ENCODE measurements at places on chromosomes 6 and 20.

DNA sequence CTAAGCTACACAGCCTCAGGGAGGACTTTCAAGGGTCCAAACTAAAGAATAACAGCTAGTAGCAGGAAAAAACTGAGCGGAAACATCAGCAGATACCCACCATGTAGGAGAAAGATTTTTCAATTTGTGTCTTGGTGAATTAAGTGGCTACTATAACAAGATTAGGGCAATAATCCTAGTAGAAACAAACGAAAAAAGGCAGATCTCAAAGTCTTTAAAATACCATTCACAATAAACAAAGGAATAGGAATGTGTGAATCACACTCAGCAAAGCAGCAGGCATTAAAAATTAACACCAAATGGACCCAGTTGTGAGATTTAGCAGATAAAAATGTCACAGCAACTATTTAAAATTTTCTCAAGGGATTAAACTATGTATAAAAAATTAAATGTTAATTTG, 761.2 kb downstream of the TENT5A start:
- no peak for DNase-seq

- DNase-seq = no peak
Observed at GRCh38 chr6:80440496-80441115, 334.1 kb downstream of the BCKDHB start.

DNA sequence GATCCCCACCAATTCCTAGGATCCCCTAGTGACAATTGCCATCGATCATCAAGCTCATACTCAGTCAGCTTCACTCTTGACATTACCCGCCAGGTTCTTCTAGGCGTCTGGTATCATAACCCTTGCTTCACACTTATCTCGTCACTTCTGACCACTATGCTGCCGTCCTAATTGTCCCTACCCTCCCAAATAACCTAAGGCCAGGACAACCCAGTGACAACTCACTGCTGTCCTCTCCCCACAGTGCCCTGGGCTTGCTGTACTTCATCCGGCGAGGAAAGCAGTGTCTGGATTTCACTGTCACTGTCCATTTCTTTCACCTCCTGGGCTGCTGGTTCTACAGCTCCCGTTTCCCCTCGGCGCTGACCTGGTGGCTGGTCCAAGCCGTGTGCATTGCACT, 3.7 kb downstream of the SYS1 start:
- no peak for DNase-seq

GRCh38 chr6:147534116-147534860, 25.8 kb downstream of the SAMD5 start:
- no peak for DNase-seq

GRCh38 chr20:3105256-3106137, 21.0 kb upstream of the AVP start:
- DNase-seq = no peak

DNA sequence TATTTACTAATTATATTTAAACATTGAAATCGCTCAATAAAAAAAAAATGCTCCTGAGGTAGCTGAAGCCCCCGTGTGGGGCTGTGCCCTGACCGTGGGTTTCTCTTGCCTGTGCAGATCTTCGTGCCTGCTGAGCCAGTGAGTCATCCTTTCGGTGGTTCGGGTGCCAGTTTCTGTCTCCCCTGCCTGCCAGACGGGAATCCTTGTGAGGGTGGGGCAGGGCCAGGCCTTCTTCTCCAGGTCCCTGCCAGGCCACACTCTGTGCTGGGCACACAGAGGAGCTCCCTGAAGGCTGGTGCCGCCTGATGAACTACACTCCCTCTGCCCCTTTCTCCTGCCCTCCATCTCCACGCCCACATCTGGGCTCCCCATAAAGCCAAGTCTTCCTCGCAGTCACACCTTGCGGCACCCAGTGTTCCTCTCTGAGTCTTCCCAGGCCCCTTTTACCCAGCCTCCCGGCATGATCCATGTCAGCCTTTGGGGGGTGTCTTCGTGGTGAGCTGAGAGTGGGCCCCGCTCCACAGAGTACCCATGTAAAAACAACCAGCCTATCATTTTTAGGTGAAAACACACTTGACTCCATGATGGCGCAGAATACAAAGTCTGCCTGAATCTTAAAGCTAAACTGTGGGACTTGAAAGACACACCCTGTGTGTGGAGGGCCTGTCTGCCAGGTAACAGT, 19.3 kb downstream of the FGD2 start:
- no peak for DNase-seq

DNA sequence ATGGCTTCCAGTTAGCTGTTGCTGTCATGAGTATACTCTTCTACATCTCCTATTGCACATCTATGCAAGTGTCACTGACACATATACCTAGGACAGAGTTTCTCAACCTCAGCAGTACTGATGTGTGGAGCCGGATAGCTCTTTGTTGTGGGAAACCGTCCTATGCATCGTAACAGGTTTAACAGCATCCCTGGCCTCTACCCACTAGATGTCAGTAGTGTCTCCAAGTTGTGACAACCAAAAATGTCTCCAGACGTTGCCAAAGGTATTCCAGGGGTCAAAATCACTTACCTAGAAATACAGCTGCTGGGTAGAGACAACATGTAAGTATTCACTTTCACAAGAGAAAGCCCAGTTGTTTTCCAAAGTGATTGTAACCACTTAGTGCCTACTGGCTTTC, 637.6 kb downstream of the RNF144B start:
- DNase-seq = no peak

- DNase-seq = no peak
Observed at GRCh38 chr20:51492167-51493092, 50.1 kb downstream of the NFATC2 start.

DNA sequence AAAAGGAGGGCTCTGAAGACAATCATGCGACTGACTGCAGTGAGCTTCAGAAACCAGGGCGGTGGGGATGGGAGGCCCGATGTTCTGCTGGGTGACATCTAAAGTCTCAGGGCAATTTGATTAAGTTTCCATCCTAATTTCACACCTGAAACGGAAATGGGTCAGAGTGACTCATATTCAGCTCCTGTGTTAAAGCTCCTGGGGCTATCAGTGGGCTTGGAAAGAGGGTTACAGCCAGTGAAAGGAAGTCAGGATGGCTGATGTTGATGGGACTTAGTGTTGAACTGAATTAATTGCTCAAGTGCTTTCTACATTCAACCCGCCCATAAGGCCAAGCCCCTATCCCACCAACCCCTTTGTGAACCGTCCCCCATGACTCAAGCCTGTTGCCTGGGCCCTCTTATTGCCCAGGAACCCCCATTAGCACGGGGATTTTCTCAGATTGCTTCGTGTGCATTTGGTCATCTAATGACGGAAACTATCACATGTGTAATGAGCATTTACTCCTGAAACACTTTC, 47.1 kb upstream of the TBC1D7 start:
- no peak for DNase-seq

DNA sequence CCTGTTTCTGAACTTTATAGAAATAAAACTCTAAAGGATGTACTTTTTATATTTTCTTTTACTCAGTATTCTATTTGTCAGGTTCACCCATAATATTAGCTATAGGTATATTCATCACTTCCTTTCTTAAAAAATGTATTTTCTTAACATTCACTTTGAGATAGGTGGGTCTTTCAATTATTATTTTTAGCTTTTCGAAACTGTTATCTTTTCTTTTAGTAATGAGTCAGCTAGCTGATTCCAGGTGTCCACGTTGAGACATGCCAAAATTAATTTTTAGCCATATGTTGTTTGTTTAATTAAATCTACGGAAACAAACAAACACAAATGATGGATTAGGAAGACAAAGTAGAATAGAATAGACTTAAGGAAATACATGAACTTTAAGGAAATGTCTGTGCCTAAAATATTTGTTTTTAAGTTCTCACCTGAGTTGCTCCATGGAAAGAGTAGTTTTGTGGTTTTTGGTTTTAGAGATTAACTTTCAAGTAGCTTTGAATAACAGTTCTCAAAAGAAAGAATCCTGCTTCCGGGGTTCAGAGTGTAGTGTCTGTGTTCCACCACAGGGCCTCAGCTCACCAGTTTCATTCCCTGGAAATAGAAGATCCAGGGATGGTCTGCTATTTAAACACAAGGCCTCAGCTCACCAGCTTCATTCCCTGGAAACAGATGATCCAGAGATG, 435.0 kb downstream of the HAO1 start:
- no peak for DNase-seq

- no peak for DNase-seq
Observed at GRCh38 chr6:54060286-54060685, 51.0 kb upstream of the MLIP start.

GRCh38 chr6:87971605-87972262, 75.9 kb upstream of the SPACA1 start:
- DNase-seq = no peak

- no peak for DNase-seq
Observed at GRCh38 chr20:1636621-1637020, 16.8 kb upstream of the SIRPB1 start.

GRCh38 chr20:20195021-20195705, 142.8 kb downstream of the CFAP61 start:
- no peak for DNase-seq

DNA sequence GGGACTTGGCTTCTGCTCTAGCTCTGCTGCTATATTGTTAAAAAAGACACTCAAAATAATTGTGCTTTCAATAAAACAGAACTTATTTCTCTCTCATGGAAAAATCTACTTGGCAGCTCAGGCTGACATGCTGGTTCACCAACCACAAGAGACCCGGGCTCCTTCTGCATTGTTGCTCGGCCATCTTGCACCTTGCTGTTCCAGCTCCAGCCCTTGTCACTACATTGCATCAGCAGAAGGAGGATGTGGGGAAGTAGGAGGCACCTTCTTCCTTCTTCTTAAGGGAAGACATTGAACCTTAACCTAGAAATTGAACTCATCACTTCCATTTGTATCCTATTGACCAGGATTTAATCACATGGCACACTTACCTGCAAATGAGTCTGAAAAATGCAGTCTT, 6.6 kb upstream of the C20orf202 start:
- DNase-seq = no peak

DNA sequence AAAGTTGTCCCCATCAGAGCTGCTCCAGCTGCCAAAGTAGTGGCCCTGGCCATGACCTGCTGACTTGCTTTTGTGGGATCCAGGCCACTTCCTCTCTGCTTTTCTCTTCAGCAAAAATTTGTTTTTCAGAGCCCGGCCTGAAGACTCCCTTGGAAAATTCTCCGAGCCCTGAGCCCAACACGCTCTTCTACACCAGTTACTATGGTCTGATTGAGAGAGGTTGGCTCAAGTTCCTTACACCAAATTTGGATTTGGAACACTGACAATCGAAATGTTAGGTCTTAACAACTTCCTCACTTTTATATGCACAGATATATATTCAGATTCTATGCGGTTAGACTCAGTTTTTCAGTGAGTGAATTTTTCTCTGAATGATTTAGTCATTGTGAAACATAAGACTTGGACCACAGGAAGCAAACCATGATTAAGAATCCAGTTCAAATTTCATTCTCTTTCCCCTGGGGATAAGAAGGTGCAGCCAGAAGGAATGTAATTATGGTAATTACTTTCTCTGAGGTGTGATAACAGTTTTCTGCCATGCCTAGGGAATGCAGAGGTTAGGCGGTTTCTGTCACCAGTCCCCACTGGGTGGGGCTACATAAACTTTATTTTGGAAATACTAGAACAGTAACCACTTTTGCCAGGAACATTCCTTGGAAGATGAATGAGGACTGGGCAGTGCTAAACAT, 365.2 kb downstream of the SYNE1 start:
- no peak for DNase-seq

GRCh38 chr6:29593199-29593855, 8.4 kb downstream of the OR2H2 start:
- no peak for DNase-seq

DNA sequence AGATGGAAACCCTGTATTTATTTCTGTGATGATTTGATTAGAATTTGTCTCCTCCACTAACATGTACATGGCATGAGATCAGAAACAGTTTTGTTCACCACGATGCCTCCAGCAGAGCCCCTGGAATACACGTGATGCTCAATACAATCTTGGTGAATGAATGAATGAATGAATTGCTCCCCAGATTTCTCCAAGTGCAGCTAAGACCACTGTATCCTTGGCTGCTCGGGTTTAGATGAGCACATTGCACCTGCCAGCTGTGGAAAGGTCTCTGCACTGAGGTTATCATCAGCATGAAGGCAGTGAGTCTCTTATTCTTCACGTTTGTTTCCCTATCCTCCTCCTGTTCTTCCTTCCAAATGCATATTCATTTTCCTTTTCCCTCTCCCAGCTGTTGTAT, 17.9 kb downstream of the CASS4 start:
- no peak for DNase-seq

- DNase-seq = no peak
Observed at GRCh38 chr6:141890661-141891060, 242.1 kb upstream of the GJE1 start.

GRCh38 chr6:133890711-133891148, 1.8 kb downstream of the TCF21 start:
- DNase-seq = no peak

DNA sequence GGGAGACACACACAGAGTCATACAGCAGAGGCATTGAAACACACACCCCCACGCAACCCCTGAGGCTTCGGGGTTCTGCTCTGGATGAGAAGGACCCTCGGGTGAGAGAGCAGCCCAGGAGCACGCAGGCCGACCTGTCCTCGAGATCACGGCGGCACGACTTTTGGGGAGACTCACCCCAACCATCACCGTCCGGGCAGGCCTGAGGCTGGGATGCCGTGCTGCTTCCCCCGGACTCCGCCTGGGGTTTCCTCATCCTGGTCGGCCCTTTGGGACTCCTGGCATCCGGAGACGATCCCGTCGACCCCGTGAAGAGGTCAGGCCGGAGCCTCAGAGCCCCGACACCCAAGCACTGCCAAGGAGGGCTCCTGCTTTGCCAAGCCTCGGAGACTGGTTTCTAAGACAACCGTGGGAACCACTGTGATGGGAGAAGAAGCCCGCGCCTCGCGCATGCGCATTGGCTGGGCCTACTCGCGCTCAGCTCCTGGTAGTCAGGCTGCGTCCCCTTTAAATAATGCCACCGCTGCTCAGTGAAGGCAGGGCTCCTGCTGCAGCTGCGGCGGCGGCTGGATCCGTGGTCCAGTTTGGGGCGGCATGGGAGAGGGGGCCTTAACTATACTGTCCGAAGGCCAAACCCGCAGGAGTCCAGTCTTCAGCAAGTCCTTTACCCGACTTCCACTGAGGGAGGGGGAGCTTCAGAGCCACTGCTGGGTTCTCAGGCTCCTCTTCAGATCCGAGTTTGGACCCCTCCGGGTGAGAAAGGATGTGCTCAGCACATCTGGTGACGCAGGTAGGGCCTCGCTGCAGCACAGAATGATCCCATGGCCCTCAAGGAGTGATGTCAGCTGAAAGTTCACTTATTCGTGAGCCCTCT, 171.4 kb upstream of the ZNF337 start:
- no peak for DNase-seq

- no peak for DNase-seq
Observed at GRCh38 chr20:5933802-5934436, 16.4 kb downstream of the TRMT6 start.
